Stimulated activated CD8-positive, alpha-beta memory T cell treated with anti-CD3 and anti-CD28 coated beads, Interleukin-7, amount 100 ng/mL, for 1 hour (primary cell): ENCODE measurements at places on chromosomes 11 and 22.

GRCh38 chr22:38097557-38098409 is 12.7 kb downstream of the BAIAP2L2 start:
- DNase-seq: no peak

DNA sequence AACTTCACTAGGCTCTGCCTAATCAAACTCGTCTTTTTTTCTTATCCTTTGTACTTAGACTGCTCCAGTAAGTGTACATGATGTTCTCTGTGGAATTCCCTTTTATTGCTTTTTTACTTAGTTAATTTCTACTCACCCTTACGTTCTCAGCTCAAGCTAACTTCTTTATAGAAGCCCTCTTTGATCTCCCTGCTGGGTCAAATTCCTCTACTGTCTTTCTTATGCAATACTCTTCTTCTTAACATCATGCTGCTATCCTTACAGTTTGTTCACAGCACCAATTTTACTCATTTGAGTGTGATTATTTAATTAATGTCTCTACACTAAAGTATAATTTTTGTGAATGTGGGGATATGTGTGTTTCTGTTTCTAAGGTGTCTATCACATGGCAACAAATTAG is 498.3 kb downstream of the CNTN5 start:
- DNase-seq: no peak

DNA sequence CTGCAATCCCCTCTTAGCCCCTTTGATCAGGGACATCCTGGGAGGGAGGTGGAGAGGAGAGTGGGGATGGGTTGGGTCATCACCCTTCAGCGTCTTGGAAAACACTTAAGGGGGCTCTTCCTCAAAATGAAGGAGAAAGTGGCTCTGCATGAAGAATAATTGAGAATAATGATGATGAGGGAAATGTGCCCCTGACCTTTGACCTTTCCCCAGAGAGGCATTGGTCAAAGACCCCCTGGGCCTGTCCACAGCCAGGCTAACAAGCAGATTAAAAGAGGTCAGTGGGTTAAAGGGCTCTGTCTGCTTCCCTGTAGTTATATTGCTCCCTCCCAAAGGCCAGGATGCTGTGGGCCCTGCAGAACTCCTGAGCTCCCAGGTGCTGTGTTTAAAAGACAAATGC is 68.7 kb downstream of the NAV2 start:
- DNase-seq: no peak

DNA sequence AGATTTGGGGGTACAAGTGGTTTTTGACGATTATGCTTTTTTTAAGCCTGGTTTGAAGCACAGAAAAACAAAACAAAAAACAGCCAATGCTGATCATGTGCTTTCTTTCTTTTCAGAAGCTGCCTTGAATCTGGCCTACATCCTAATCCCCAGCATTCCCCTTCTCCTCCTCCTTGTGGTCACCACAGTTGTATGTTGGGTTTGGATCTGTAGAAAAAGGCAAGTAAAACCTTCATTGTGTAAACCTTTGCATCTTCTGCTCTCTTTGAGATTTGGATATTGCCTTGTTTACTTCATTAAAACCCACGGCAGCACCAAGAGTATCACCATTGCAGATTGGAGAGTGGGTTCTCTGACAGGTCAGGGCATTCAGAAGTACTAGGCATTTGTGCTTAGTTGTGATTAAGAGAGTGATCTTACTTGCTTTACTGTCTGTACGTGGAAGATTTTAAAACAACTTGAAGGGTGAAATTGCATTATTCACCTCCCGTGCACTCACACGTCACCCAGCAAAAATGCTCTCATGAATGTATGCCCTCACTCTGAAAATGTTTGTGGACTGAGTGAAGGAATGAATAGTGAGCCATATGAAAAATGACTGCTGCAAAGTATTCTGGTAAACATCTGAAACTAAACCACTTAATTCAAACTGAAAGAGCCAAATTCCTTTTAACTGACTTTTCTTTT is 17.0 kb downstream of the LAYN start:
- no peak for DNase-seq

DNA sequence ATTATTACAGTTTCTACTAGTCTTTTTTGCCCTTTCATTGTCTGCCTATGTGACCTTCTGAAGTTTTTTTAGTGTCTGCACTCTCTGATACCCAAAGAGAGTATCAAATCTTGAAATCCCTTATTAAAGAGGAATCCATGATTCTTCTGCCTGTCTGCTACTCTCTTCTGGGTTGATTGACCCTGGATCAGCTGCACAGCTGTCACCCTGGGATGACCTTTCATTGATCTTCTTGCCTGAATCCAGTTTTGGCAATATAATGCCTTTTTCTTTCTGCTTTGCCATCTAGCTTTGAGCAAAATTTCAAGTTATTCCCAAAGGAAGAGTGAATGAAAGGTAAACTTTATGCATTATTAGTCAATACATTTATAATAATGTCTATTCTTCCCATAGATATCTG is 32.6 kb downstream of the NCAM1 start:
- no peak for DNase-seq

DNA sequence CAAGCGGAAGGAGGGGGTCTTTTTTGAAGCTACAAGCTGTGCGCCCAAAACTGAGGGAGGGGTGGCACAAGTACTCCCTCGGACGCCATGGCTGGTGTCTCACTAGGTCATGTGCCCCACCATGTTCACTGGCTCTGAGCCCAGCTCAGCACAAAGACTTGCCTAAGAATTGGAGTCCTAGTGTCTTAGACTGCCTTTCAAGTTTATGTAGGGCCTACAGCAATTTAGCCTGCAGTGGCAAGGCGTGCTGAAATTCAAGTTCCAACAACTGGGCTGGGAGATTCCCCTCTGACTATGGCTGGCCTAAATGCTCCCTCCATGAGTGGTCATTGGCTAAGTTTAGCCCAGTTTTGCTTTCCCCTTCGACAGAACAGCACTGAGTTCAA is 27.3 kb downstream of the FCHSD2 start:
- no peak for DNase-seq

GRCh38 chr11:107928046-107928766 is at the start of gene RAB39A:
Gene RAB39A, plus strand, starts transcription at chr11:107928448. Its CDS starts 121 bp downstream, at chr11:107928569.
- DNase-seq: peak; percentile 18

GRCh38 chr22:34622602-34623001 is 443.4 kb upstream of the ISX start:
- no peak for DNase-seq

DNA sequence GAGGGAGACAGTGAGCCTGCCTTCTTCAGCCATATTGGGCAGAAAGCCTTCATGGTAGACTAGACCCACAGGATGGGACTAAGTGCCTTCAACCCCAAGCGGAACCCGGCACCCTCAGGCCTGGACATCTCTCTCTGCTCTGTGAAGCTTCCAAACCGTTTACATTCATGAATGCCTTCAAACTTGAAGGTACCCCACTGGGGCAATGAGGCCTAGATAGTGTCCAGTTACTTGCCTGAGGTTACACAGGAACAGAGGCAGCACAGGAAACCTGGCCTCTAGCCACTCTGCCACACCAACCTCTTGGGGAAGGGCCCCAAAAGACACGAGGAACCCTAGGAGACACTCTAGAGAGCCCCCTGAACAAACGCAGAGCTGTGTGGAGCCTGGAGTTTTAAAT is 14.5 kb upstream of the CYP2R1 start:
- DNase-seq: no peak

- DNase-seq: no peak
Observed at GRCh38 chr11:75035256-75035655, 46.5 kb downstream of the NEU3 start.

DNA sequence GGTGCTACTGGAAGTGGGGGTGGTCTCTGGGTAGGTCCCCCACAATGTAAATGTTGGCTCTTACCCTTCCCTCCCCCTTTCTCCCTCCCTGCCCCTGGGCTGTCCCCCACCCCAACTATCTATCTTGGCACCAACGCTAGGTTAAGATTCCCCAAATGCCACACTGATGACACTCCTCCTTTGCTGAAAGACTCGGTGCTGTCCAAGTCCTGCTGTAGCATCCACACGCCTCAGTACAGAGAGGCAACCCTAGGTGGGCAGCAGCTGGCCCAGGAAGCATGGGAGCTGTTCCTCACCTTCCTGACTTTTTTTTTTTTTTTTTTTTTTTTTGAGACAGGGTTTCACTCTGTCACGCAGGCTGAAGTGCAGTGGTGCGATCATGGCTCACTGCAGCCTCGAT is 3.4 kb upstream of the KCTD17 start:
- no peak for DNase-seq

DNA sequence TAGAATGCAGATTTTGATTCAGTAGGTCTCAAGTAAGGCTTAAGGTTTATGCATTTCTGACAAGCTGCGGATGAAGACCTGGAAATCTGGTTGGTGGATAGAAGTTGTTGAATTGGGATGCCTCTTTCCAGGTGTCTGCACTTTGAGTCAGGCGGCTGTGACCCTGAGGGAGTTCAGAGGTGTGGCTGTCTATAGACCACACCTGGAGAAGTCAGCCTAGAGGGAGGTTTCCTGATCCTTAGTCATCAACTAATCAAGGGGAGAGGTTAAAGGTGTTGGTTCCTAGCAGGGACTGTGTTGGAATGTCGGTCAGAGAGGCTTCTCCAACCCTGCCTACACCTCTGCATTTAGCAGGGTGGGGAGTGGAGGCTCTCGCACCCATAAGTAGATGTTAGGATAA is 8.0 kb downstream of the GLB1L2 start:
- no peak for DNase-seq

DNA sequence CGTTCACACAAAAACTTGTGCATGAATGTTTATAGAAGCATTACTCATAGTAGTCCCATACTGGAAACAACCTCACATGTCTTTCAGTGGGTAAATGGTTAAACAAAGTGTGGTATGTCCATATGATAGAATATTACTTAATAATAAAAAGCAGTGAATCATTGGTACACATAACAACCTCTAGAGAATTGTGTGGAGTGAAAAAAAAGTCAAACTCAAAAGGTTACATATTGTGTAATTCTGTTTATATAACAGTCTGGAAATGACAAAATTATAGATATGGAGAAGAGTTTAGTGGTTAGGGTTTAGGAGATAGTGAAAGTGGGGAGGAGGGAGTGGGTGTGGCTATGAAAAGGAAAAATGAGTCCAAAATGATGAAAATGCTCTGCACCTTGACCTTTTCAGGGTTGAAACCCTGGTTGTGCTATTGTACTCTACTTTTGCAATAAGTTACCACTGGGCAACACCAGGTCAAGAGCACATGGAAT is 243.4 kb upstream of the DDI1 start:
- no peak for DNase-seq

DNA sequence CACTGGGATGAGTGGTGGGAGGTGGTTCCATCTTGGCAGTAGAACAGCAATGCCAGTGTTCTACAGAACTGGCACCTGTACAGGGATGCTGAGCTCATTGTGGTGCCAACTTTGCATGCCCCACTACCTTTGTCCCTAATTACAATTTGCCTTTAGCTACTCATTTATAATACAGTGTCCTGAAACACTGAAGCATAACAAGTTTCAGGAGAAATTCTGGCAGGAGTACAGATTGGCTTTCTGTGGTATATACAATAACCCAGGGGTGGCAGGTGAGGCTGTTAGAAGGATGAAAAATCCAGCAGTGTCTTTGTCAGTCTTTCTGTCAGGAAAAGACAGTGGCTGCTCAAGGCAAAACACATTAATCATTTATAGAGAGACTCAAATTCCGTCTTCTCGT is 240.3 kb downstream of the FAM76B start:
- no peak for DNase-seq

GRCh38 chr11:129279326-129280026 is 87.4 kb upstream of the ARHGAP32 start:
- peak; percentile 42 for DNase-seq

DNA sequence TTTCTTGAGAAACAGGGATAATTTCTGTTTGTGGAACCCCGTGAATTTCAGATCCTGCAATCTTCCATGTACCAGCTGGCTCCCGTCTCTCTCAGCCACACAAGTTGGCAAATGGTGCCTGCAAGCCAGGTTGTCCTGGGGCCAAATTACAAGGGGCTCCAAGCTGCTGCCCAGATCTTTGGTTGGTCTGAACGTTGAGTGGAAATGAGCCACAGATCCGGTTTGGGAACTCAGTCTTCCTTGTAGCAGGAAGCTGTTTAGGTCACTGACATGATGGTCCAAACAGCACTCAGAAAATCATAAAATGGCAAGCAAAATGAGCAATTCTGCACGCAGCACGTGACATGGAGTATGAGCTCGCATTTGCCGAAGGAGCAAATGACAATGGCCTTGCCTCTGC is 1496.4 kb downstream of the TBC1D22A start:
- no peak for DNase-seq

- DNase-seq: no peak
Observed at GRCh38 chr11:104338186-104338585, 174.2 kb upstream of the PDGFD start.

GRCh38 chr11:7977232-7977917 is 9.8 kb upstream of the EIF3F start:
- DNase-seq: no peak

GRCh38 chr11:127074151-127074761 is 73.7 kb upstream of the KIRREL3 start:
- no peak for DNase-seq

GRCh38 chr22:37765498-37765897 is 42.2 kb upstream of the GCAT start:
- no peak for DNase-seq

GRCh38 chr11:69292221-69292648 is 1.7 kb upstream of the MYEOV start:
- DNase-seq: no peak

- no peak for DNase-seq
Observed at GRCh38 chr11:28026634-28027290, 81.2 kb downstream of the KIF18A start.

GRCh38 chr22:20456064-20456721 is 18.6 kb upstream of the SCARF2 start:
- peak; percentile 59 for DNase-seq

DNA sequence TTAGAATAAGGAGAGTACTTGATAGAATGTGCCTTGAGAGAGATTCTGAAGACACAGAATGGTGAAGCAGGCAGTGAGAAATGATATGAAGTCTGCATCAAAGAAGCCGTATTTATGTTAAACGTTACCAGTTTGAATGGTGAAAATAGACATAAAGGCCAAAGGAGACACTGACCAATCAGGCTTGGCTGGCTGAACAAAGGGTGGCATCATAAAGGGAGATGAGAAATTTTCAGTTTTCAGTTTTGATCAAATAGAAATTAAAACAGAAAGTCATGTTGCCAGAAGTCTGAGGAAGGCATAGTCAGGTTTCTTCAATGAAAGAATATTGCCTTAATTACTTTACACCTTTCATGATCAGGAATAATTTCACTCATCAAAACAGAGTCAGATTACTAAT is 6.6 kb downstream of the OR51F1 start:
- DNase-seq: no peak

GRCh38 chr11:126083829-126084607 is 21.4 kb upstream of the CDON start:
- no peak for DNase-seq

DNA sequence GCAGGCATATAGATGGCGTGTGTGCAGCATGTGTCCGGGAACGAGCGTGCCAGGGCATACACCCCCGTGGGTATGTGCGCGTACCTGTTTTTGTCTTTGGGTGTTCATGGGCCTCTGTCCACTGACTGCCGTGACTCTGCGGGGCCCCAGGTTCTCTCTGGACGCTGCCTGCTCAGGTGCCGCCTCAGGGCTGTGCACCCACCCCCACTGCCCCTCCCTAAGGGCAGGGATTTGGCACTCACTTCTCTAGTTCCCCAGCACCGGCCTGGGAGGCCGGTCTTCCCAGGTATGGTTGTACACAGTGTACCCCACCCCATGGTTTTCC is 111.5 kb downstream of the ST3GAL4 start:
- no peak for DNase-seq
